Iris pigment epithelial cell (primary cell): ENCODE measurements at places on chromosomes 7 and 10.

GRCh38 chr10:126909147-126909546 lies 3.9 kb downstream of the DOCK1 start:
- no peak for DNase-seq

DNA sequence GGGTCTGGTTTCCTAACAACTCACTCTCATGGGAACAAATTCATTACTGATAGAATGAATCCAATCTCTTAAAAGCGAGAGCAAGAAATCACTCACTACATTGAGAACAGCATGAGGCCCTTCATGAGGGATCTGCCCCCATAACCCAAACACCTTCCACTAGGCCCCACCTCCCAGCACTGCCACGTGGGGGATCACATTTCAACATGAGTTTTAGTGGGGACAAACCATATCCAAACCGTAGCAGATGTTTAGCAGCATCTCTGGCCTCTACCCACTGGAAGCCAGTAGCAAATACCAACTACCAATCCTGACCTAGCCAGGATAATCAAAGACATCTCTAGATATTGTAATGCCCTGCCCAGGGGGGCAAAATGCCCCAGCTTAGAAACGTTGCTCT lies 243.9 kb downstream of the ARHGAP21 start:
- no peak for DNase-seq

DNA sequence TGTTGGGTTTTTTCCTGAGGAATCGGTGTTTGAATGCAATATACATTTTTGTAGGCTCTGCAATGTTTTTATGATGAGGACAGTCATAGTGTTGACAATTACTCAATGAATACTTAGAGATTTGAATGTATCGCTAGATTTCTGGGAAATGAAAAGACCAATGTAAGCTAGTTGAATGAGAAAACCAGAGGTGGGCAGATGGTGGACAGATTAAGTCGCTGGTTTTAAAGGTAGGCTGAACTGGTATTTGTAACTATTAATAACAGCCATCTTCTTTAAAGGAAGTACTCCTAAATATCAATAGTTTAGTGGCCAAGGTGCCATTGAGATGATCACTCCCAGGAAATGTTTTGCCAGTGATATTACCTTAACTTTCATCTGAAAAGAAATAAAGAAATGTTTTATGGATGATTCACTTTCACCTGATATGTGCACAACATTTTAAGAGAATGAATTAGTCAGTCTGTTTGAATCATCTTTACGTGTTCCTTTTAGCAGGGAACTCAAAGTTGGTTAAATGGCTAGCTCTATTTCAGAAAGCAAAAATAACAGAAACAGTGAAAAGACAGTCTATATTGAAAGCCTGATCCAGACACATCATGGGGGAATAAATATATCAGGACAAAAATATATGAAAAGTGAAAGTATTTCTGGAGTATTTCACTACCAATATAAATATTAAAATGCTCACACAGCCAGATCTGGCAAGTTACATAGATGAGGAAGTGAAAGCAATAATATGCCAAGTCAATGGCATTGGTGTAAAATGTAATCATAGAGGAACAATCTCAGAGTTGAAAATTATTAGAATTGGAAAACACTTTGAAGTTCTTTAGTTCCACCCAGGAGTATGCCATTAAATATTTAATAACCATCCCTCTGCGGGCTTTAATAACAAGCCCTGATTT lies 20.7 kb downstream of the MET start:
- peak; percentile 66 for DNase-seq

DNA sequence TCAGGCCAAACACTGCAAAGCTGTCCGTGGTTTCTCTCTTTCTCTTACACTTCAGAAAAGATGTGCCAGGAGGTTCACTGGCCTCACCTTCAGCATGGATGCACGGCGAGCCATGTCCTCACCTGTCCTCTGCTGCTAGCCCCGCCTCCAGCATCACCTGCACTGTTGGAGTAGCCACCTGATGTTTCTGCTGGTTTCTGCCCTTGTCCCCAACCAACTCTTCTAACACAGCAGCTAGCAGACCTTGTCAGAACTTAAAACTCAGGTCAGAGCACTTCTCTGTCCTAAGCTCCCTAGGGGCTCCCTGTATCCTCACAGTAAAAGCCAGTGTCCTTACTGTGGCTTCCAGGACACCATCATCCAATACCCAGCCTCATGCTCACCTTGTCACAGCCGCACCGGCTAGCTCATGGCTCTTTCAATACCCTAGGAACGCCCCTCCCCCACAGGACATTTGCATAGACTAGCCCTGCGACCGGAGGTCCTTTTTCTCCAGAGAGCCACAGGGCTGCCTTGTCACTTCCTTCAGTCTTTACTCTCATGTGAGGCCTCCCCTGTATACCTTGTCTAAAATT lies 15.2 kb downstream of the PALD1 start:
- no peak for DNase-seq

- DNase-seq, result no peak
Measured at GRCh38 chr10:10886861-10887531, 130.7 kb upstream of the CELF2 start.

- DNase-seq, result no peak
Measured at GRCh38 chr7:30428246-30429155, 50.1 kb downstream of the NOD1 start.

- DNase-seq, result no peak
Measured at GRCh38 chr7:139629392-139630082, 106.1 kb downstream of the CLEC2L start.

GRCh38 chr7:136030330-136030729 lies 53.2 kb upstream of the MTPN start:
- no peak for DNase-seq

DNA sequence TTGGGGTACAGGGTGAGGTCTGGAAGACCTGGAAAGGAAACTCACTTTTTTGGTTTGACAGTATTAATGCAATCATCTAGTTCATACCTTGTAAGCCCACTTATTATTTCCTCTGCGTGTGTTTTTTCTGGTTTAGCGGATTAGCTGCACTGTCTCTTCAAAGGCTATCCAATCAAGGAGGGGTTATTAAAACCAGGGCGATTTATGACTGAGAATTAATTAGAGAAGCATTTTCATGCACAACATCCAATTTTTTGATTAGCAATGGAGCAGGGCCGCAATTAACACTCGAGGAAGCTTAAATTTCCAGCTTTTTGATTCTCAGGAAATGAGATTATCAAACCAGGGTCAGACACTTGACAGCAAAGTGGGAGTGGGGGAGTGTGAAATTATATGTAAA lies 248.9 kb downstream of the EXOC4 start:
- DNase-seq, result no peak

DNA sequence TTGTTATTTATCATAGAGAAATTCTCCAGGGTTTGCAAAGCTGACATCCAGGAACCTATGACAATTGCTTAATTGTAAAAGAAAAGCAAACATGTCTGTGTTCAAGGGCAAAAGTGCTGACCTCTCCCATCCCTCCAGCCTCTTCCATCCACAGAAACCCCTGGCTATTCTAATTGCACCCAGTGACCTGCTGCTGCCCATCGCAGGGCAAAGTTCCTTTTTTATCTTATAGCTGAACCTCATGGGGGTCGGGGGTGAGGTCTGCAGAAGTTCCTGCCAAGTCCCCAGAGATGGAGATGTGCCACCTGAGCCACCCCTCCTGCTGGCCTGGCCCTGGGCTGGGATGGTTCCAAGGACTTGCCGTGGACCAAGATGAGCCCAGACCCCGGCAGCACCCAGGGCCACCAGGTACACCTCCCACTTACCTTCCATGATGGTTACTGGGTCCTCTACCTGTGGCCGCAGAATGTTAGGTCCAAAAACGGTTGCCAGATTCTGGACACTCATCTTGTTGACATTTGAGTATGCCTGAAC lies 146.5 kb downstream of the MAPK8 start:
- DNase-seq, result no peak

DNA sequence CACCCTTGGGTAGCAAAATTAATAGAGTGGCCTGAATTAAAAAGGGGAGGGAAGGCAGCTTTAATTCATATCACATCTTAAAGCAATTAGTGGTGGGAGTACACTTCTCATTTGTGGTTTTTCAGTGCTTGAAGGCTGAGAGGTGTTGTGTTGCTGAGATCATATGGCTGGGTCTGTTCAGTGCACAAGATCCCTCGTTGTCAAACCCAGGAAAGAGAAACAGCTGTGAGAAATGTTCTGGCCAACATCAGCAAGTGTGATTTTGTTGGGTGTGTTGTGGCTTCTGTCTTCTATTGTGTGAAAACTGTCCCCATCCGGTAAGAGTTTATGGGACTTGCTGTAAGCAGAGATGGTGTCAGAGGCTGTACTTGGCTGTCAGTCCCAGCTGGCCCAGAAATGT lies 197.9 kb upstream of the BMPER start:
- no peak for DNase-seq

- no peak for DNase-seq
Measured at GRCh38 chr10:47044741-47045140, 133.5 kb downstream of the PTPN20 start.

- peak; percentile 94 for DNase-seq
Measured at GRCh38 chr7:41705109-41705901, 2.4 kb upstream of the INHBA start.
